Gastrocnemius medialis (tissue), 4 donors: ENCODE measurements at places on chromosomes 16 and 17. TPM values are rescaled to one million over a fixed set of nuclear protein-coding genes. Genes with fewer than 3 reads are reported as not detected.
A peak's percentile ranks its signal among the peaks of the same experiment; 100 is the strongest.

DNA sequence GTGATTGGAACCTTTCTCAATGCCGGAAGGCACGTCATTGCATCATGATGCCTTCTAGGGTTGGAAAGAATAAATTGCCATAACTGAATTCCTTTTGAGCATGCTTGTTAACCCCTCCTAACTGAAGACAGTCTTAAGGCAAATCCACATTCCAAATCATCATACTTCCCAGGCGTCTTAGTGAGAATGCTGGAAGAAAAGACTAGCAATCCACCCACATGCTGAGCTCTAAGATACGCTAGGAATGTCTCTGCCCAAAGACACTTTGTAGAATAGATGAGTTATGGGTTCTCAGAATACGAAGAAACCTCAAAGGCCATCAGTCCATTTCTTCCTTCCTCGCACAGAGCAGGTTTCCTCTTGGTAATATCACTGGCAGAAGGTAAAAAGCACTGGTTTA, 486.5 kb downstream of the HS3ST4 start:
- H3K36me3 ChIP-seq: no peaks in the 10 kb centered on the region
- H3K27ac ChIP-seq: no peak overlapping the region
- no peaks in the 10 kb centered on the region for H3K4me1 ChIP-seq
- H3K27me3 ChIP-seq: no peaks in the 10 kb centered on the region

PRAC1 gene
- not detected for total RNA-seq

DNA sequence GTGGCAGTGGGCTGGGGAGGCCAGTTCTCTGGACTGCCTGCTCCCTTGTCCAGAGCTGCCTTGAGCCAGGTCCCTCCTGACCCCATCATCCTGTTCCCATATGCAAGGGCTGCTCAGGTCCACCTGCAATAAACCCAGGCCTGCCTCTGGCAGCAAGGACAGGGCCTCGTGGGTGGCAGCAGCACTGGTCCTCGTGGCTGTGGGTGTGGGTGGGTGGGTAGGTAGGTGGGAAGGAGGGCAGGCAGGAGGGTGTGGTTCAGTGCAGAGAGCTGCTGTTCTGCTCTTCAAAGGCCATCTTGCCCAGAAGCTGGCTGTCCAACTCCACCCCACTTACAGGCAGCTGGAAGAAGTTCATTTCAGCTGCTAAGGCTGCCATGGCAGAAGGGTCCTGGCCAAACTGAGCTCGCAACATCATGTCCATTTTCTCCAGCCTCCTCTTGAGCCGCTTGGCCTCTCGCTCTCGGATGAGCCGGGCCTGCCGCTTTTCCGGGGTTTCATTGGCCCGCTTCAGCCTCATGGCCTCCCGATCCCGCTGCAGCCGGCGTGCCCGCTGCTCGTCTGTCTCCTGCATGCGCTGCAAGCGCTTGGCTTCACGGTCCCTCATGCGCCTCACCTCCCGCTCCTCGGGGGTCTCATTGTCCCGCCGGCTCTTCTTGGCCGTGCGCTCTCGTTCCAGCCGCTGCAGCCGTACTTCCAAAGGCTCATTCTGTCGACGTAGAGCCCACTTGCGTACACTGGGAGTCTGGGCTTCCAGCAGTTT, 14.2 kb downstream of the ATXN1L start:
- H3K4me1 ChIP-seq: peaks cover 22% of the 10 kb centered on the region
- no peak overlapping the region for H3K4me3 ChIP-seq
- H3K27ac ChIP-seq: peak overlapping the region; percentile 28
- no peaks in the 10 kb centered on the region for H3K27me3 ChIP-seq
- H3K36me3 ChIP-seq: no peaks in the 10 kb centered on the region

- H3K27ac ChIP-seq: peak overlapping the region; percentile 67
- no peak overlapping the region for H3K4me3 ChIP-seq
- H3K4me1 ChIP-seq: peaks cover 29% of the 10 kb centered on the region
- no peaks in the 10 kb centered on the region for H3K27me3 ChIP-seq
- no peaks in the 10 kb centered on the region for H3K36me3 ChIP-seq
- no peak for DNase-seq
Measured at GRCh38 chr17:76570457-76570856, 15.2 kb downstream of the ST6GALNAC2 start.

SYCE1L gene
- total RNA-seq: not detected

TAOK2 gene
- 31.0 TPM for total RNA-seq
